ENCODE measurements at places on chromosomes 6 and 20.

GRCh38 chr20:9616455-9616805, 102.0 kb downstream of the LAMP5 start:
- no peak for DNase-seq

- DNase-seq, result no peak
These were observed 69.5 kb upstream of the LGSN start for GRCh38 chr6:63389191-63389844.

- no peak for DNase-seq
These were observed 3.1 kb upstream of the HECA start for GRCh38 chr6:139131736-139132280.

- DNase-seq, result peak; percentile 38
These were observed 604 bp upstream of the RAB5IF start for GRCh38 chr20:36604952-36605398.

DNA sequence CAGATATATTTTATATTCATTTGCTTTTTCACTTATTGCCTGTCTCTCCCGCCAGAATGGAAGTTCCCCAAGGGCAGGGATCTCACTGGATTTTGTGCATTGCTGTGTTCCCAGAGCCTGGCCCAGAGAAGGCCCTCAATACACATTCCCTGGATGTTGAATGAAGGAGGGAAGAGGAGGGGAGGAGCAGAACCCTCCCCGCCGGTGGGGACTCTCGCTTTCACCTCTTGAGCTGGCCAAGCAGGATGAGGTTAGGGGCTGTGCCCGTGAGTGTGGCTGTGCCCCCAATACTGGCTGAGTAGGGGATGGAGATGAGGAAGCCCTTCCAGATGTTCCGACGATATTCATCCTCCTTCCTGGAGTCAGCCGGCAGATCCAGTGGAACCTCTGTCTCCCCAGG, 45.5 kb upstream of the OCSTAMP start:
- no peak for DNase-seq

DNA sequence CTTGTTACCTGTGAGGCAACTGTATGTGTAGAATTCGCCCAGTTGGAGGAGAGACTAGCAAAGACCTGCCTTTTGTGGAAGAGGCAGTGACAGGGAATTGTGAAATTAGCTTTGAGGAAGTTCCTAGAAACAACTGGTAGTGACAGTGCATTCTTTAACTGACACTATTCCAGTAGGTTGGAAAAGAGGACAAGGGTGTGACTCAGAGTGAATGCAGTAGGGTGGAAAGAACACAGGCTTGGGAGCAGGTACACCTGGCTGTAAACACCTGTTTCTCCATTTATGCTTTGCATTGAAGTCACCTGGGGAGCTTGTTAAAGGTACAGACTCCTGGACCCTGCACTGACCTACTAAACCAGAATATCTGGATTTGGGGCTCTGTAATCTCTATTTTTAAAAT, 295.7 kb downstream of the PHACTR1 start:
- no peak for DNase-seq

DNA sequence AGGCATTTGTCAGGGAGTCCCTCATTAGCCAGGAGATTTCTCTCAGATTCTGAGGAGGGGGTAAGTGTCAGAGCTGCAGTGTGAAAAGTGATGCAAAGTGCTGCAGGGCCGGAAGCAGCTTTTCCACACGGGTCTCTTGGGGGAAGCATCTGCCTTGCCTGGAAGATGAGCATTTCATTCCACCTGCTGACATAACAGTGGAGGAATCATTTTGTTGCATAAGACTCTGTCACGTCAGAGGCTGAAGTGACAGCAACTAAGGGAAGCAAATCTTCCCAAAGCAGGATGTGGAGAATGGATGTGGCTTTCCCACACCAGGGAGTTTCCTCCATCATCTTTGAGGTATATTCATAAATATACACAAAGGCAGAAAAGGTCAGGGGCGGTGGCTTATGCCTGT, 22.8 kb downstream of the DCBLD1 start:
- DNase-seq, result no peak

DNA sequence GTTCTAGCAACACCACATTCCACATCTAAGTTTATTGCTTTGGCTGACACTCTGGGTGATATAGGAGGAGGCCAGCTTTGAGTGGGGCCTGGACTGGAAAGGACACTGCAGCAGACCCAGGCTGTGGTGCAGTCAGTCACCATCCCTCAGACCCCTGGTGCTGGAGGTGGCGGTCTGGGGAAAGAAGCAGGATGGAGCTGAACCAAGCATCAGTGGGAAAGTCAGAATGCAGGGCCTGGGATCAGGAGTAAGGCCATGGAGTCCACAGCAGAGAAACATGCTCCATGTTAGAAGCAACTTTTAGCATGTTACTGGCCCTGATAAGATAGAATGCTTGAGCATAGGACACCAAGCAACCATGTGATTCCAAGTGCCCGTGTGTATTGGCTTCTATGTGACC, 5.9 kb downstream of the HLA-A start:
- DNase-seq, result no peak

- DNase-seq, result no peak
These were observed 11.9 kb downstream of the PCMT1 start for GRCh38 chr6:149761438-149761837.

- no peak for DNase-seq
These were observed 29.0 kb downstream of the CEBPB start for GRCh38 chr20:50219600-50219999.

DNA sequence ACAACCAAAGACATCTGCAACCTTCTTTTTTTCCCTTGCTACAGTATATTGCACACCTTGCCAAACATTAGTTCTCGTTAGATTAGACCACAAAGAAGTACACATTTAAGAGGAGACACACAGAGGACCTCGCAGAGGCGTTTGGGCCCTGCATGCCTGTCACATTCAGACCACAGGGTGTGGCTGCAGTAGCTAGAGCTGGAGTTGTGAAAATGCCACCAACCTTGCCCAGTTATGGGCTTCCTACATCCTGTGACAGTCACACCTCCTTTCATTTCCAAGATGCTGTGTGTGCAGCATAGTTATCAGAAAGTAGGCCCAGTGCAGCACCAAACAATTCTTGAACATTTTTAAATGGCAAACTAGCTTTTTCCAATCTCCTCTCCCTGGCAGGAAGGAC, 2.4 kb downstream of the SYNE1 start:
- DNase-seq, result no peak

GRCh38 chr6:36399970-36400369, 12.5 kb upstream of the ETV7 start:
- no peak for DNase-seq

All from stimulated activated CD4-positive, alpha-beta T cell treated with anti-CD3 and anti-CD28 coated beads, Interleukin-4, amount 100 ng/mL, for 48 hours (primary cell).